ENCODE measurements at places on chromosomes 13 and 19.

- DNase-seq = peak; percentile 85
Observed at GRCh38 chr19:5434970-5435641, 20.1 kb upstream of the ZNRF4 start.

DNA sequence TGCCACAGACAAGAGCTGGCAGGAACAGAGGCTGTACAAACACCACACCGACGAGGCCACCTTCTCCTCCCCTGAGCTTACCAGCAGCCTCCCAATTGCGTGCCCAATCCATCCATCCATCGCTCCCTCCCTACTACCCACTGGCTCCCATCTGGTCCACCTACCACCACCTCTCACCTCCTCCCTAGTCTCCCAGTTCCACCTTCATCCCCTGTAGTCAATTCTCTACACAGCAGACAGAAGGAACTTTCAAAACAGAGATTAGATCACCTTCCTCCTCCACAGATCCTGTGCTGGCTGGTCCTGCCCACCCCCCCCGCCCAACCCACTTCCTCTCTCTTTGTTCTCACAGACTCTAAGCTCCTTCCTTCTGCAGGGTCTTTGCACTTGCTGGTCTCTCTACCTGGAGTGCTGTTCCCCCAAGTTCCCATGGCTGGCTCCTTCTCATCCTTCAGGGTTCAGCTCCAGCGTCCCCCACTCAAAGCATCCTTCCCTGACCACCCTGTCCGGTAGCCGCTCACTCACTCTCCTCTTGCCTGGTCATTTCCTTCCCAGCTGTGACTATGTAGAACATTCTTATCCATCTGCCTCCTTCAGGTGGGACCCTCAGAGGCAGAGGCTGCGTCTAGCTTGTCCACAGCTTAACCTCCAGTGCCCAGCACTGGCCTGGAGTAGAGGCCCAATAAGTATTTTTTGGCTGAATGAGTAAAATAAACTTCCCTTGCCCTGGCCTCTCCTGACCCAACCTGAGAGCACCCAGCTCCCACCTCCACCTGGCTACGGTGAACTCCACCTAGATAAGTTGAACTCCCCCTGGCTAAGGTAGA lies 23.0 kb downstream of the PIN1 start:
- no peak for DNase-seq

DNA sequence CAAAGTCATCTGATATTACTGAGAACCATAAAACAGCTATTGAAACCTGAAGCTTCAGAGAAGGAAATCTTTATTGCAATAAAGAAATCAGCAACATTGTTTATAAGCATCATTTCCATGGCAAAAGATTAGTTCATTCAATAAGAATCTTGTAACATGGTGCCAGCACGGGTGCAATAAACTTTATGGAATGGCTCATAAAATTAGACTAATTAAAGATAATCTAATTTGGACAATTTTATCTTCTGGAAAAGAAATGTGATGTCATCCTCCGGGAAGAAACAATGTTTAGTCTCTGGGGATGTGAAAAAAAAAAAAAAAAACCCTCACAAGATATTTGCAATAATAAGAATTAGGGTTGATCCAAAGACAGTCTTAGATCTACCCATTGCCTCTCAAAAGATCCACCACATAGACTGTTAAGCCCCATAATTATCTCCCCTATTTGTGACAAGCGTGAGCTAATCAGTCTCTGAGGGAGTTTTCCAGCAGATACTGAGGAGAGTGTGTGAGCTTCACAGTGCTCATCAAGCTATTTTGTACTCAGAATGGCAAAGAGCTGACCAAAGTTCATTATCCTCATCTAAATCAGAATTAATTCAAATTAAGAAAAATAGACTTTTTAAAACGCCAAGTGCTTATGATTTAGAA lies 297.0 kb upstream of the EDNRB start:
- no peak for DNase-seq

DNA sequence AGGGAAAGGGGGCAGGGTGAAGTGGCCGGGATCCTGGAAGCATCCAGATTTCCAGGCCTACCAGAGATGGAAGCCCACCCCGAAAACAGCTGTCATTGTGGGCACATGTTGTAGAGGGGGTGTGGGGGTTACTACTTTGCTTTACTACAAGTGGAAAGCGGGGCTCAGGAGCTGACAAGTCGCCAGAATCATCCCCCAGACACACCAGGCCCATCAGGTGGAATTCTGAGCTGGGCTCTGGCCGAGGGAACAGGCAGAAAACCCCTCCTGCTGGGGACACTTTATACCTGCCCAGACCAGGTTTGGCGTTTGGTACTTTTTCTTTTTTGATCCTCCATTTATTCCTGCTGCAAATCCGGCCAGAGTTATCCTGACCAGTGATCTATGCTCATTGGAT lies 3.8 kb downstream of the CDX2 start:
- no peak for DNase-seq

- DNase-seq = no peak
Observed at GRCh38 chr19:42544146-42544545, 15.9 kb upstream of the CEACAM1 start.

DNA sequence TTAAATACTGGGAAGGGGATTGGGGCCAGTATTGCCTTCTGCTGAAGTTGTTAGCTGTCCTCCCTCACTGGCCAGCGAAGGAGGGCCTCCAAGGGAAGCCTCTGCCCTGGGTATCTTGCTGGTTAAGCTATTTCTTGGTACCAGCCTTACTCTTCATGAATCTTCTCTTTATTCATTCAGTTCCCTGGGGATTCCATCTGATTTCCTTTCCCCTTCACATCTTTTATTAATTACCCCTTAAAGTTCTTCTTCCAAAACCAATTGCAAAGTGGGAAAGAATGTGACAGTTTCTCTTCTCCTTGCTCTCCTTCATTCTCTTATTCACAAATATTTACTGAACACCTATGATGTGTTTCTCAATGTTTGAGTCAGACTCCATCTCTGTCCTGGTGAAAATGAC lies 36.7 kb upstream of the STK24 start:
- DNase-seq = no peak

DNA sequence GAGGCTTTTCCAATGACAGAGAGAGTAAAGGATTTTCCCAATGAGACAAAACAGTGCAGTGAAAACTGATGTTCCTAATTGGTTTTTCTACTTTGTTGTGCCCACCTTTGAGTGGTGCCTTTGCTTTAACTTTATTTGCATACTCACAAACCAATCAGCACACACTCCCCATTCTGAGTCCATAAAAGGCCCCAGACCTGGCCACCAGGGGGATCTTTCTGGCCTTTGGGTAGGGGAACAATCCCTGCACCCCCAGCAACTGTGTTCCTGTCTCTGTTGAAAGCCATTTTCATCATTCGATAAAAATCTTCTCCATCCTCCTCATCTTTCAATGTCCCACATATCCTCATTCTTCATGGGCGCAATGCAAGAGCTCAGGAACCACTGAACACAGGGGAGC lies 252.8 kb downstream of the B3GLCT start:
- DNase-seq = no peak

DNA sequence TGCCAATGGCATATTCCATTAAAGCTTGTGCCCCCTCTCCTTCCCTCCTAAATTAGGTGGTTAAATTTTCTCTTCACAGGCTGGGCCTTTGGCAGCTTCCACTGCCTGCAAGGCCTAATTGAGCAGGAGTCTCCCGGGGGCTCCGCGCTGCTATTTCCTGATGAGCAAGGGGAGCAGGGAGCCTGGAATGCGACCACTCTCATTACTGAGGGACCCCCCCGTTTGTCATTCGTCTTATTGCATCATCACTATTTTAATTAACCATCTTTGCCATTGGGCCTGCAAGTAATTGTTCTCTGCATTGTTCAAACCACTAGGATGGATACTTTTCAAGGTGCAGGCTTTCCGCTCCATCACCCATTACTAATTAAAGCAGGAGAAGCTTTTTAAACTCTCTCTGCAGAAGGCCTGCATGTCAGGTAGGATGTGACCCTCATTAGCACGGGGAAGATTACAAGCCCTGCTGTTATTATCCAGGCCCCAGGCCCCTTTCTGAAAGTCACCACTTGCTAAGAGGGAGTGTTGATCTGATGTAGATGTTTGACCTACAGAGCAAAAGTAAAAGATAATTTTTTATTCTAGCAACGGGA lies 142.3 kb downstream of the OXGR1 start:
- DNase-seq = no peak
